ENCODE measurements at places on chromosomes 3 and 15.

GRCh38 chr15:89770041-89770440 lies 6.1 kb upstream of the MESP2 start:
- DNase-seq, result no peak

- DNase-seq, result no peak
Observed at GRCh38 chr3:194323785-194324735, 27.1 kb downstream of the CPN2 start.

DNA sequence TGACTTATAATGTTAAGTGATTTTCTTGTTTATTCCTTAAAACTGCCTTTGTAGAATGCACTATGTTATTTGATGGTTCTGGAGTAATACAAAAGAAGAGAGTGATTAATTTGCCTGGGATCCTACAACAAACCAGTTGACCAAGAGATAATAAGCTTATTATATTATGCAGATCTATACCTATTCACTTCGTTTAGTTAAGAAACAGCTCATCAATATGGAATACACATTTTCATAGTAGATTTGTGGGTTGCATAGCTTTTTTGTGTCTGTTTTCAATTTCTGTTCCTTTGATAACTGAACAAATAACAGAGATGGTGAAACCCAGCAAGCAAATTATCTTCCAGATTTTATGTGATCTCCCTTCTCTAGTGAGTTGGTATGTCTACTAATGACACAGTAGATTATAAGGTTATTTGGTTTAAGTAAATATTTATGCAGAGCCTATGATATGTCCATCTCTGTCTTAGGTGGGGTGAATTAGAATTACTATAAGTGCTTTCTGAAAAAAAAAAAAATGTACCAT lies 443.3 kb upstream of the TPRG1 start:
- DNase-seq, result no peak

GRCh38 chr3:13371100-13372075 lies 48.7 kb downstream of the NUP210 start:
- no peak for DNase-seq

DNA sequence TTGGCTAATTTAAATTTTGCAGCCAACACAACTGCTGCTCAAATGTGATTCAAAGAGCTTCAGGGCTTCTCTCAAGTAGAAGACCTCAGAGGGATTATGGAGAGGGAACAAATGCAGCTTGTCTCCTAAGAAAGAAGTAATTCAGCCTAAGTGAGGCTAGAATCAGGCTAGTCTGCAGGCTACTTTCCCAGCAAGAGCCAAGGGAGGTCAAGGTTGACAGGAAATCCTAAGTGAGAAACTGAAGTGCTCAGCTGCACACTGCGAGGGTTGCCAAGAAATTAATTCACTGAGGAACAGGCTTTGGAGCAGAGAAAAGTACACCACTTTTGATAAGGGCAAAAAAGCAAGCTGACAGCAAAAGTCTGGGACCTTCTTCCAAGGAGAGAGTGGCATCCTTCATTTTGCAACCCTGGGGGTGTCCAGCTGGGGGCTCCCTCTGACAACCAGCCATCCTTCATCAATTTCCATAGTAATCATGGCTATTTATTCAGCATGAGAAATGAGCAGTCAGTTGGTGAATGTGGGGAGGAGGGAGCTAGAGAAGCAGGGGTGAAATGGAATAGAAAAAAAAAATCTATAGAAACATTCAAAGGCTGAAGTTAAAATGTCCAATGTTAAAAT lies 646.4 kb upstream of the ADAMTS9 start:
- DNase-seq, result no peak

- no peak for DNase-seq
Observed at GRCh38 chr3:175601521-175601920, 742.4 kb downstream of the NAALADL2 start.

- no peak for DNase-seq
Observed at GRCh38 chr3:5202222-5202621, 14.7 kb downstream of the EDEM1 start.

- peak; percentile 96 for DNase-seq
Observed at GRCh38 chr3:39383045-39383880, at the start of gene SLC25A38. SLC25A38 (plus strand) TSS chr3:39383370; CDS start chr3:39383725, 355 bp downstream.

GRCh38 chr15:58489289-58490085 lies 57.7 kb downstream of the LIPC start:
- no peak for DNase-seq

GRCh38 chr3:10268116-10268515 lies 19.9 kb downstream of the TATDN2 start:
- DNase-seq, result no peak

GRCh38 chr15:79970181-79970580 lies 815 bp downstream of the BCL2A1 start:
- DNase-seq, result peak; percentile 31

- DNase-seq, result no peak
Observed at GRCh38 chr3:44240061-44240460, 1.6 kb upstream of the TOPAZ1 start.

- DNase-seq, result no peak
Observed at GRCh38 chr3:23701716-23702597, 103.8 kb upstream of the UBE2E1 start.

GRCh38 chr15:59252137-59252536 lies 45.5 kb downstream of the LDHAL6B start:
- DNase-seq, result no peak

- no peak for DNase-seq
Observed at GRCh38 chr3:134348524-134348923, 25.7 kb downstream of the AMOTL2 start.

GRCh38 chr15:85676342-85677098 lies 118.2 kb downstream of the KLHL25 start:
- DNase-seq, result no peak

DNA sequence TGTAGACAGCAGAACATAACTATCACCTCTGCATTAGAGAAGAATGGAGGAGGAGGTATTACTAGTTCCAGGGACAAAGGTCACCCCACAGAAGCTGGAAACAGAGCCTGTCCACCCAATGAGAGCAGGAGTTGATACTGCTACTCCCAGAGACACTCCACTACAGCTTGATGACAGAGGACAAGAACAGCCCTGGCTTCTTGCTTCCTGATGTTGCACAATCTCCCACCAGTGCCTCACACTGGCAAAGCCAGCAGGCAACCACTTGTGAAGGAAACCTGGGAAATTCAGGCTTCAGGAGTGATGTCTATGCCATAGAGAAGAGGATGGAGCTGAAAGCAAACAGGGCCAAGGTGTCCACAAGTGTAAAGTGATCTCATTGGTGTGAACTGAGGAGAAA lies 78.0 kb upstream of the POU1F1 start:
- no peak for DNase-seq

DNA sequence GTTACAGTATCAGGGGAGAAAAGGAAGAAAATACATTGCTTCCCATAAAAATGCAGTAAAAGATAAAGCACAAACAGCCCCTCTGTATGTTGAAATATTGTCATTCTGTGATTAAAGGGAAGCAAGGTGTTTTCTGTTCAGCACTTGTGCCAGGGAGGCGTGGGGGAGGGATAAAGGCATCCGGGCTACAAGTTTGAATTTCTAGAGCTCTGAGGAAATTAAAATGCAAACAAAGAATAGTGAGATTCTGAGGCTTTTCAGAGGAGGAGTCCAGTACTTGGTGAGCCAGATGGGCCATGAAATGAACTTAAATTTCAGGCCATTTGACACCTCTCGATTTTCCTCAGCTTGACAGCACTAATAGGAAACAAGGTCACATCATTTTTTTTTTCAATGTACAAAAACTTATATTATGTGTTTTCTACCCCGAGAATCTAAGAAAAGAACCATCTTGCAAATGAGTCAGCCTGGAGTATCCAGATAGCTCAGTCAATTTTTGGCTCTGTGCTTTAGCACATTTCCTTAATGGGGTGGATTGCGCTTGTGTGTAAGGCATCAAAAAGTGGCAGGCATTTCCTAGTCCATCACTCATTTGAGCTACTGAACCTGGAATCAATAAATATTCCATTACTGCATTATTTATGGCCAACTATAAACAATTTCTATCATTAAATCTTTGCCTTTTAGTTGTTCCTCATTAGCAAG lies 640.8 kb upstream of the TBL1XR1 start:
- DNase-seq, result no peak

DNA sequence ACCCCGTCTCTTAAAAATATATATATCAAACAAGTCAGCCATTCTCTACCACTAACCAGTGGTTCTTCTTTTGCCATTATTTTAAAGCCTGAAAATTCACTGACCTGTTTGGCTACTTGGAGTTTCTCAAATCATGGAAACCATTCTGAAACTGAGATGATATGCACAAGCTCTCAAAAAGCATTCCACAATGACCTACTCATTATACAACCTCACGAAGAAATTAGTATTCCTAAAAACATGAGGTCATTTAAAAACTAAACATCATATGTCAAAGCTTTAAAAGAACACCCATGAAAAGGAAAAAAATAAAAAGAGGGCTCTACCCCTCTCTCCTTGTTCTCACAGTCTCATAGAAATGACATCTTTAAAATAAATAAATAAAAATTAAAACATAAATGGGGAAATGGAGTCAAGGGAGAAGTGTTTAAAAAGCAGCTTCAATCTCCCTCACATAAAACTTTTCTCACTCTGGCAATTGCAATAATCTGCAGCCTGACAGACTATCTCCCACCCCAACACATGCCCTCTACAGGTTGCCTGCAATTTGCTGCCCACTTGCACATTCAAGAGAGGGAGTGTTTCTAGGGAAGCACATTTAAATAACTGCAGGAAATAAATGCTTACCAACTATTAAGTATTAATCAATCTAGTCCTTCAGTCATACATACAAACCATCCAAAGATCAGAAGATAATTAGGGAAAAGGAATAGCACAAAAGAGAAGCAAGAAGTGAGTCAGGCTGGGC lies 73.3 kb downstream of the TRANK1 start:
- DNase-seq, result no peak

DNA sequence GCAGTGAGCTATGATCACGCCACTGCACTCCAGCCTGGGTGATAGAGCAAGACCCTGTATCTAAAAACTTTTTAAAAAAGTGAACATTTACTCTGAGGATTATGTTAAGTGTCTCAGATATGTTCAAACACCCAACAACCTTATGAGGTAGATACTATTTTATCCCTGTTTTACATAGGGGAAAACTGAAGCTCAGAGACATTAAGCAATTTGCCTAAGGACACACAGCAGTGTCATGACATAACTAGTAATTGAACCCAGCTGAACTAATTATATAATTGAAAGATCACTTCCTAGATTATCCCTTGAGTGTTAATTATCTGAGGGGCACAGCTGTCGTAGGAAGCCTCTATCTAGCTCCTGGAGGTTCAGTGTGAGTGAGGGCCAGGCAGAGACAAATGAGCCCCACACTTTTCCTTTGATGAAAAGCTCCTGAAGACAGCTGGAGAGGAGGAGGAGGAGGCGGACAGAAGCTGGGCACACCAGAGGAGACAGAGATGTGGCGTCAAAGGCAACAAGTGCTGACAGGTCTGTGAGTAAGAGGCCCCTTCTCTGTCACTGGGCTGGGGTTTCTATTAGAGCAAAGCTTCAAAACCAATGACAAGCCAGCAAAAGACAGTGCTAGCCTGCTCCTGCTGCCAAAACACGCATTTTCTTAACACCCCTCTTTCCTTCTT lies 20.5 kb downstream of the TRH start:
- no peak for DNase-seq

GRCh38 chr15:38369936-38370478 lies 83.9 kb upstream of the FAM98B start:
- DNase-seq, result no peak

DNA sequence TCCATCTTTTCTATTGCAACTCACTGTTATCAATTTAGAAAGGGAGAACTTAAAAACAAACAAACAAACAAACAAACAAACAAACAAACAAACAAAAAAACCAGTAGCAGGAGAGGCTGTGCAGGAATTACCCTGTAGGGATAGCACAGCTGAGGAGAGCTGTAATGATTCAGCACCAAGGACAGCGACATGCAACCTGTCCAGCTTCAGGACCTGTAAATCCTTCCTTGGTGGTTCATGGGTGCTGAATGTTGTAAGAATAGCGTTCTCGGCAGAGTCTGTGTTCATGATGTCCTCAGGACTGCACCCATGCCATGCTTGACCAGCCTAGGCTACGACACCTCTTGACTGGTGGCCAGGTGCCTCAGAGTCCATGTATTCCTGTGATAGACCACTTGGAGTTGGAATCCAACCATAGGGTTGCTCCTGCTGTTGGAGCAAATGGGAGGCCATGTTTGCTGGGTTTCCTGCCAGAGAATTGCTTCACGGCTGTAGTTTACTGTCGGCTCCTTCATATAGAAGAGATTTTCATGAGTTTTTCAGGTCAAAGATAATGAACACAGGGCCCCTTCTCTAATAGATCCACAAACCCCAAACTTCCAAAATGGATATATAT lies 65.9 kb downstream of the CACNA2D3 start:
- DNase-seq, result peak; percentile 82

- peak; percentile 92 for DNase-seq
Observed at GRCh38 chr3:8954938-8955763, 8.1 kb downstream of the RAD18 start.

DNA sequence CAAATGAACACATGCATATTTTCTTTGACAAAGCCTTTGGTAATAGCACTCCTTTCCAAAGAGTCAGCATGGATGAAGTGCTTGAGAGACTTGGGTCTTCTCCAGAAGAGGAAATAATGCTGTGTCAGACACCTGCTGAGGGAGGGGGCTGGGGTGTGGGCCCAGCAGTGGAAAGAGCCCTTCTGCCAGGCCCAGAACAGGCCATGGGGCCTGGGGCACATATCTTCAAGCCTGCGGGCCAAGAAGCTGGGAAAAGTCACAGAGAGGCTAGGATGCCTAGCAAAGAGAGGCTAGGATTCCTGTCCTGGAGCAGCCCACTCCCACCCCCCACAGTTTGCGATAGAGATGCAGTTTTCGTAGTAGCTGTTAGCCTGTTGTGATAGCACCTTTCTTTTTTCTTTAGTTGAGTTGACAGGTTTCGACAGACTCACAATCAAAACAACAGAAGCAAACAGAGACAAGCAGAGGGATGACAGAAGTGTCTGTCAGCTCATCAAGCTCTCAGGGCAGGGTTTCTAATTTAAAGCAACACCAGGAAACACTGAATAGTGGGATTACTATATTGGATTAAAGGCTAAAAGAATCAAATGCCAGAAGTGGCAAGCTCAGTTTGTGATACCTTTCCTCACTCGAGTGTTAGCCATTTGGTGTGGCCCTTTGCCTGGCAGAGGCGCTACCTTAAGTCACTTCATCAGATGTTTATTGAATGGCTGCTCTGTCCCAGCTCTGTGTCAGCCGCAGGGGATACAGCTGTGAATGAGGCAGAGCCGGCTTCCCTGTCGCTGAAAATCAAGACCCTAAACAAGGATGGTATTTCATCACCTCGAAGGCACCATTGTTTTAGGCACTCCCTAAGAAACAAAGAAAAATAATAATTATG lies 19.0 kb downstream of the CMTM7 start:
- no peak for DNase-seq

GRCh38 chr15:75531041-75531450 lies 48.1 kb downstream of the PTPN9 start:
- no peak for DNase-seq

- DNase-seq, result no peak
Observed at GRCh38 chr3:65893631-65894030, 145.1 kb downstream of the MAGI1 start.

- no peak for DNase-seq
Observed at GRCh38 chr15:37903919-37904625, 30.4 kb upstream of the TMCO5A start.

Data from Karpas-422 (cell line).